ENCODE measurements at places on chromosomes 3 and 15.

GRCh38 chr3:18393906-18394305, 31.2 kb downstream of the SATB1 start:
- DNase-seq: no peak

- no peak for DNase-seq
Observed at GRCh38 chr3:21654241-21654640, 96.8 kb downstream of the ZNF385D start.

DNA sequence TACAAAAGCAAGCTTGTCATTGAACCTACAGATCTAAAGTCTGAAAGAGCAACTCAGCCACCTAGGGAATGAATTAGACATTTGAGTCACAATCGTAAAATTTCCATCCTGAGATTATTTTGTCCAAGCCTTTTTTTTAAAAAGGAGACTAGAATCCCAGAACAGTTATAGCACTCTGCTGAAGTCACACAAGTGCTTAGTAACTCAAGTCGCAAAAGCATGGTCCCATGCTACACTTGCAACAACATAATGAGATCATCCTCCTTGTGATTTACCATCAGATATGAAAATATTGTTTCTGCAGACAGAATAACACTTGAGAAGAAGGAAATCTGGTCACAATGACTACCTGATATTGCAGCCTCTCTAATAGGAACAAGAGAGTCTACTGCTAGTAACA, 106.7 kb downstream of the ZIC4 start:
- no peak for DNase-seq

- no peak for DNase-seq
Observed at GRCh38 chr15:74293021-74293810, 57.1 kb downstream of the CCDC33 start.

GRCh38 chr3:196127308-196128040, 45.6 kb upstream of the TFRC start:
- no peak for DNase-seq

GRCh38 chr15:86139828-86140227, 60.2 kb downstream of the AGBL1 start:
- DNase-seq: no peak
